ENCODE measurements at places on chromosomes 3 and 15. TPM values are rescaled to one million over a fixed set of nuclear protein-coding genes. Genes with fewer than 3 reads are reported as not detected.

GRCh38 chr3:53973905-53974304 lies 82.2 kb upstream of the SELENOK start:
- no peak for DNase-seq

Gene TRPC1
- total RNA-seq: 19.2 TPM

DNA sequence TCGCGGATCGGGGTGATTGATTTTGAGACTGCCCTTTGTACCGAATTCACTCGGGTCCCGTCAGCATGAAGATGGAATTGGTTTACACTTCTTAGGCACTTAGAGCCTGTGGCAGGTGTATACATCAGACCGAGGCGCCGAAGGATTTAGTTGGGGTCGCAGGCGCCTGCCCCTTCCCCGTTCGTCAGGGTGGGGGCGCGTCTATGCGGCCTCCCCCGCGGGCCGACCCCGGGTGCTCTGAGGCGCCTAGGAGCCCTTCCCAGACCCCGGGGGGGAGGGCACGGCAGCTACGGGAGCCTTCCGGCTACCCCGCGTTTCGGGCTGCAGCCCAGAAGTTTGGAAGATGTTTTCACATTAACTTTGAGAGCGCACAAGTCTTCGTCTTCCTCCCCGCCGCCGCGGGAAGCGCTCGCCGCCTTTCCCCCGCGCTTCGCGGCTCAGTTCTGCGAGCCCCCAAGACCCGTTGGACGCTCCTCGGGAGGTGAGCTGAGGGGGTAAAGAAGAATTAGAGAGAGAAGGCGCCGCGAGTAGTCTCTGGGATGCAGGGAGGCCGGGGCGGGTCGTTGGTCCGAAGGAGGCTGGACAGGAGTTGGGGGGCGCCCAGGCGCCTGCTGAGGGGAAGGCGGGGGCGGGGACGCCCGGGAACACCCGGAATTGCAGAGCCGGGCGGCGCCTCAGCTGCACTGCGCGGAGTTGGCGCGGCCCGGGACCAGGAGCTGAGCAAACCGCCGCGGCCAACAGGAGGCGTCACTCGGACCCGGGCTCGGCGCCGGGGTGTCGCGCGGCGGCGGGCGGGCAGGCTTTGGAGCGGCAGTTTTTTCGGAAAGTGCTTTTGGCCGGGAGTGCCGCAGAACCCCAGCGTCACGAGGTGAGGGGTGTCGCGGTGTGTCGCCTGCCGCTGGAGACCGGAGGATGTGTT lies 780 bp downstream of the TIPARP start:
- DNase-seq: no peak

DNA sequence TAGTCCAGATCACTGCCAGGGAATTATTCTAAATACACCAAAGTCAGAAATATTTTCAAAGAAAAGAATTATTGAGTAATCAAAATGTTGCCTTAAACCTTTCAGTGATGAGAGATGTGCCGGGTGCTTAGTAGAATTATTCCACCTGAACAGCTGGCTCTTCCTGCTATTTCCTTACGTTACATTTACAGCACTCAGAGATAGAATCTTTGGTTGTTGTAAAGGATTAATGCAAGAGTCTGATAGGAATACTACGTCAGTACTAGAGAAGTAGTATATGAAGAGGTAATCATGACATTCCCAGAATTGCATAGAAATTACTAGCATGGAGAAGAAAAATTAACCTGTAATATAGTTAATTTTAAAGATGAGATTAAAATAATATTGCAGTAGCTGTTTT lies 50.9 kb upstream of the ZDHHC23 start:
- DNase-seq: no peak

Gene CYP8B1
- total RNA-seq: not detected

- peak; percentile 53 for DNase-seq
These were observed 30.7 kb upstream of the CBLB start for GRCh38 chr3:105899516-105899915.

Gene FOXB1
- total RNA-seq: 1.3 TPM

- no peak for DNase-seq
These were observed 438.8 kb downstream of the FHIT start for GRCh38 chr3:60812502-60812901.

DNA sequence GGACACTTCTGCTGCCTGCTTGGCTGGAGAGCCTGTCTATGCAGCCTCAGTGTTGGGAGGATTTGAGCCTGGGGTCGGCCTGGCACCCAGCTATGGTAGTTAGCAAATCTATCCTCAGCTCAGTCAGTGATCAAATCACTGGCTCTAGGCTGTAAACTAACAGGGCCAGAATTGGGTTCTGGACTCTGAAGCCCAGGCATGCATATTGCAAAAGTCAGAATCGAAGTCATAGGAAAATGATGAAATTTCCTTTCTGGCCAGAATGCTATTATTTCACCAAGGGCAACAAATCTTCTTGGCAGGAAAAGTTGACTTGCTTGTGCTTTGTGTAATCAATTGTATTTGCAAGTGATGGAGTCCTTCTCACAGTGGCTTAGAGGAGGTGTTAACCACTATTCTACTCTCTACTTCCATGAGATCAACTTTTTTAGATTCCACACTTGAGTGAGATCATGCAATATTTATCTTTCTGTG lies 482.6 kb upstream of the TPRG1 start:
- peak; percentile 72 for DNase-seq

DNA sequence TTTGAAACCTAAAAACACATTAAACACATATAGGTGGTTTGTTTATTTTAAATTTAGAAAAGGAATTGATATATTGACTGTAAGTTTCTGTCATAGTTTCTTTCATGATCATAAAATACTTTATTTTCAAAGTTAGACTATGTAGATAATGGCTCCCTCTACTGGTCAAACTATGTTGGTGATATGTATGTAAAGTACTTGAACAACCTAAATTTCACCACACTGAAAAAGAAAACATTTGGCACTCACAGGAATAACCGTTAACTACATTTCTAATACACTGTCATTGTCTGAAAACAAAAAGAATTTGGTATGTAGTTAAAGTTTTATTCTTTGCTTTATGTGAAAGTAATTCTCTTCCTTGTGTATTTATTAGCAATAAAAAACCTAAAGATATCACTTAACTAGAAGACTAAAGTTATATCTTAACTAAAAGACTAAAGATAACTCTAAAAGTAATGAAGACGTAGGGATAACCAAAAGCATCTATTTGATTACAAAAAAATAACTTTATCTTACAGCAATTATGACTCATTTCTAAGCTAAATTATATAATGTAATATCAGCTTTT lies 427.5 kb downstream of the VGLL3 start:
- DNase-seq: peak; percentile 37

DNA sequence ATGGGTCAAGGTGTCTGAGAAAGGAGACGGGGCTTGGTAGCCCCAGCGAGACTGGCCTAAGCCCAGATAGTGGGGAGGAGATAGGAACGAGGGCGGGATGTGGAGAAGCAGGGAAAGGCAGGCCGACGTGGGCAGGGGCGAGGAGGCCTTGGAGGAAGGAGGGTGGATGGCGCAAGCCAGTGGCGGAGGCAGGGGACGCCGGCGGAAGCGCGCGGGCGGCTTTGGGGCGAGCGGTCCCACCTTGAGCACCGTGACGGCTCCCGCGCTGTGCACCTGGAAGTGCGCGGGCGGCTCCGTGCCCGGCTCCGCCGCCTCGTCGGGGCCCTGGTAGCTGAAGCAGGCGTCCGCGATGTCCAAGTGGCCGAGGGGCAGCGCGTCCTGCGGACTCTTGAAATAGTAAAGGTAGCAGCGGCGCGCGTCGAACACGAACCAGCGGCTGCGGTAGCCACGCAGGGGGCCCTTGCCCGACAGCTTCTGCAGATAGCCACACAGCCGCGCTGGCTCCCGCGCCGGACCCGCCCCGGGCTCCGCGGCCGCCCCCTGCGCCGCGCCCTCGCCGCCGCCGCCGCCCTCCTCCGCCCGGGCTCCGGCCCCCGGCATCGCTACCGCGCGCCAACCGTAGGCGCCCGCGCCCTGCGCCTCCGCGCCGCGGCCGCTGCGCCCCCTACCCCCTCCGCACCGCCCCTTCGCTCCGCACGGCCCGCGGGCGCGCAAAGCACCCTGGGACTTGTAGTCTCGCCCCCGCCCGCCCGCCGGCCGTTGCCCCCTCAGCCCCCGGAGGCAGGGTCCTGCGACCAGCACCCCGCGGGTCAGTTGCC lies at the start of gene TBC1D2B:
Gene TBC1D2B (minus strand): TSS at position 659 of the 818 bp plus-strand sequence. CDS start 59 bp downstream, at position 600.
- DNase-seq: no peak

- DNase-seq: no peak
These were observed 24.6 kb upstream of the SLC6A6 start for GRCh38 chr3:14377838-14378169.

- DNase-seq: peak; percentile 62
These were observed 611 bp downstream of the CTDSPL2 start for GRCh38 chr15:44427756-44428724.

GRCh38 chr3:123758081-123758564 lies 126.0 kb downstream of the MYLK start:
- peak; percentile 79 for DNase-seq

DNA sequence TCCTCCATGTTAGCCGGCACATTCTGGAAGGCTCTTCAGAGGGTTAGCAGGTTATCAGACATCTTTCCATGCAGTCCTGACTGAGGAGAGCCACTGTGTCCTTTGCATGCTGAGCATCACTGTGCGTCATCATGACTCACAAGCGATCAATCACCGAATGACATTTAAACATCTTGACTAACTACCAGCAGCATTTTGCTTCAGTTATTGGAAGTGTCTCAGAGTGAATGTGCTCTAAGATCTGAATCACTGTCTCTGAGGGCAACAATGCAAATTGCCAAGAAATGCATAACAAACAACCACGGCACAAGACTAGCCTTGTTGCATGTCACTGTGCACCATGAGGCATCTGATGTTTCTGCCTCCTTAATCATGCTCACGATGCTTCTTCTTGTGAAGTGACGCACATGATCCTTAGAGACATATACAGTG lies 18.3 kb upstream of the ATP8B4 start:
- DNase-seq: peak; percentile 99

Gene CD200R1
- total RNA-seq: 0.67 TPM

Gene ALPK3
- 6.8 TPM for total RNA-seq

- DNase-seq: no peak
These were observed 8.1 kb upstream of the VPS39 start for GRCh38 chr15:42215913-42216829.

- peak; percentile 87 for DNase-seq
These were observed 54.0 kb upstream of the UMPS start for GRCh38 chr3:124676236-124676635.

GRCh38 chr3:120742198-120742848 lies at the start of the genes GTF2E1 and RABL3:
Gene GTF2E1, plus strand, starts transcription at chr3:120742744. Its CDS starts 7,809 bp downstream, at chr3:120750553.
Gene RABL3, minus strand, starts transcription at chr3:120742516. Its CDS starts 9 bp downstream, at chr3:120742507.
- DNase-seq: peak; percentile 100

- DNase-seq: no peak
These were observed 50.7 kb upstream of the AP4E1 start for GRCh38 chr15:50857763-50858162.

DNA sequence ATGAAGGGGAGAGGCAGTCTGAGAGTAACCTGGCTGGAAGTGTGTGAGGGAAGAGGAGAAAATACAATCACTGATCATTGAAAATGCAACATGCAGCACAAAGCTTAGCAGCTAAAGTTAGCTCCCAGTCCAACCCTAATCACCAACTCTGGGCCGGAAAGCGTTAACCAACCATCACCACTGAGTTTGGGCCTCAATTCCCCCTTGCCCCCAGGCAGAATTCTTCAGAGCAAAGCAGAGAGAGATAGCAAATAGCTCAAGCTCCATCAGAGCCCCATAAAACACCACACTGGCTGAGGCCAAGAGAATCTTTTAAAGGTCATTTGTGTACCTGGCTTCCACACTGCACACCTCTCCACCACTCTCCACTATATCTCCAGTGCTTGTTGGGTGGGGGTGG lies 16.2 kb upstream of the PDIA5 start:
- DNase-seq: no peak

- DNase-seq: no peak
These were observed 82.3 kb downstream of the LPP start for GRCh38 chr3:188236271-188236670.

DNA sequence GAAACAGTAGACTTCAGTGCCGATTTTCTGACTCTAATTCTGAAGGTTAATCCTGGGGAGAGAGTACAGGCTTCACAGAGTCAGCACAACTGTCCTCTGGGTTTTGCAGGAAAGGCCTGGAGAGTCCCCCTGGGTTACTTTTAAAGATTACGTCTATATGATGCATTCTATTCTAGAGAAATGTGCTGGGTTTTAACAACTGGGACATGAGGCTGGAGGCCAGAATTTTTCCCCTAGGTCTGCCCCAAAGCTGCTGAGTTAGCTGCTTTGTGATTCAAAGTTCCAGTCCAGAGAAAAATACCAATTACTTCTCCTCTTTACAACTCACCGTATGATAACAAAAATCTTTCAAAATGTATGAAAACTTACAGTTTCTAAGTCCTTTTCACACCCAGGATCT lies 240.7 kb upstream of the TPRG1 start:
- DNase-seq: no peak

DNA sequence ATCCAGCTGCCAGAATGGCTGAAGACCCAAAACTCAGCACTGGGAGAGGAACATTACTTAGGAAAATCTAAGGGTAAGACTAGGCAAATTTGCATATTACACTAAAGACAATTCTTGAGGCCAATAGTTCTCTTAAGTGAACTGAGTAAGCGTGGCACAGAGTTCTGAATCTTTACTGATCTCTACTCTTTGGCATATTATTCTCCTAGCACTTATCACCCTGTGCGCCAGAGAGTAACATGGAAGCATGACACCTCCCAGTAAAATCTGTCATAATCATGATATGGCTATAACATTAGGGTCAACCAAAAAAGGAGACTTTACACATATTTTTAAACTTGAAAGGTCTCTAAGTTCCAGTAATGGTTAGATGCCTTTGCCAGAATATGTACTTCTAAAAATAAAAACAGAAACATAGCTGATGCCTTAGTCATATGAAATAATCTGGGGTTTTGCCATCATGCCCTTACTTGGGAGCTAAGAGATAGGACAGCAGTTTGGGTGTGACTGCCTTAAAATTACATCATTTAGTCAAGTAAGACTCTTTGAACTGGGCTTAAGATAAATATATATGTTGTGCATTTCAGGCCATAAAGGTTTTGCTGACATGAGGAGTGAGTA lies 290.5 kb downstream of the PLCL2 start:
- DNase-seq: peak; percentile 87

GRCh38 chr3:65037861-65038260 lies 350.1 kb upstream of the ADAMTS9 start:
- no peak for DNase-seq

Gene LNP1
- total RNA-seq: 2.6 TPM

- DNase-seq: no peak
These were observed 12.9 kb upstream of the PRC1 start for GRCh38 chr15:91007266-91007665.
